ENCODE measurements at places on chromosomes 1 and 21. TPM values are rescaled to one million over a fixed set of nuclear protein-coding genes. Genes with fewer than 3 reads are reported as not detected.

HUNK gene
- total RNA-seq: 0.07 TPM

DNA sequence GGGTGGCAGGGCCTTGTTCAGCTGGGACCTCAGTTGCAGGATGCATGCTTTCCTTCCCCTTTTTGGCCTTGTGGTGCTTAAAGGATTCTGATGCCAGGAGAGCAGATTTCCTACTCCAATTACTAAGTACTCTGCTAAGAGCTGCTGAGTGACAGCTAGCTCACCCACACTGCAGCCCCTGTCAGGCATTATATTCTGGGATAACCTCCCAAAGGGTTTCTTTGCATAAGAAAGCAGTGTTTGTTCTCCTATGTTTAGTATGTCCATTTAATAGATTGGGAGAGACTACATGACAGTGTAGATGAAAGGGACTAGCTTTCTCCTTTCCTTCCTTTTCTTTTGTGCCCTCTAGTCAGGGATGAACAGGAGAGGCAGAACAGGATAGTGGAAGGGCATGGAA is 100.7 kb downstream of the FAM78B start:
- H3K36me3 ChIP-seq: no peaks in the 10 kb centered on the region
- H3K27me3 ChIP-seq: no peaks in the 10 kb centered on the region
- DNase-seq: no peak
- H3K4me1 ChIP-seq: no peaks in the 10 kb centered on the region
- H3K27ac ChIP-seq: no peak overlapping the region
- H3K4me3 ChIP-seq: no peak overlapping the region

DNA sequence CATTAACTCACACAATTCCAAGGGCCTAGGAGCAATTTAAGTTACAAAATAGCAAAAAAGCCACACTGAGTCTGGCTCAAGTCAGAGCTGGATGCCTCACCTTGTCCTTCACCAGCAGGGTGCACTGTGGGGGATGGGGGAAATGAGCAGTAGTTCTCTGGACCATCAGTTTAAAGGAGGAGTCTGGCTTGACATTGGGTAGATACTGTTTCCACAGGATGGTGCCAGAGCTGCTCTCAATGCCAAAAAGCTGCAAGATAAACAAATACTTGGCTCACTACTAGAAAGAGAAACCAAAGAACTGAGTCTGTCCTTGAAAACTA is 18.8 kb downstream of the EMC1 start:
- no peak overlapping the region for H3K4me3 ChIP-seq
- peaks cover 70% of the 10 kb centered on the region for H3K36me3 ChIP-seq
- no peak for DNase-seq
- no peaks in the 10 kb centered on the region for H3K27me3 ChIP-seq

DNA sequence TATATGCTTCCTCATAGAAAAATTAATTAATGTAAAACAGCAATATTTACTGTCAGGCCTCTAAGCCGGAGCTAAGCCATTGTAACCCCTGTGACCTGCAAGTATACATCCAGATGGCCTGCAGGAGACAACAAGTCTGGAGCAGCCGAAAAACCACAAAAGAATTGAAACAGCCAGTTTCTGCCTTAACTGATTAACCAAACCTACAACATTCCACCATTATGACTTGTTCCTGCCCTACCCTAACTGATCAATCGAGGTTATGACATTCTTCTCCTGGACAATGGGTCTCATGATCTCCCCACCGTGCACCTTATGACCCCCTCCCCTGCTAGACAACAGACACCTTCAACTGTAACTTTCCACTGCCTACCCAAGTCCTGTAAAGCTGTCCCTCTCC is 205.8 kb upstream of the DUSP10 start:
- no peaks in the 10 kb centered on the region for H3K4me1 ChIP-seq
- no peaks in the 10 kb centered on the region for H3K36me3 ChIP-seq
- no peak overlapping the region for H3K27ac ChIP-seq
- no peaks in the 10 kb centered on the region for H3K27me3 ChIP-seq

DNA sequence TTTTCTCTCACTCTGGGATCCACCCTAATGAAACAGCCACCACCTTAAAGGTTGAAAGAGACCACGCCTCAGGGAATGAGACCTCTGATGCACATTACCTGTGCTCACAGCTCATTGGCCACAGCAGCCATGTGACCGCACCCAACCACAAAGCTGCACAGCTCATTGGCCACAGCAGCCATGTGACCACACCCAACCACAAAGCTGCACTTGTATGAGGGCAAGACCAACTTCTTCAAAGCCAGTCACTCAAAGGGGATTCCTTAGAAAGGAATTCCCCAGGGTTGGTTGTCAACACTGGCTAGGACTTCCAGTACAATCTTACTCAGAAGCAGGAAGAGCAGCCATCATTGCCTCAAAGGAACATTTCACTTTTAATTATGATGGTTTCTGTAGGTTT is 43.6 kb upstream of the PDE9A start:
- no peaks in the 10 kb centered on the region for H3K36me3 ChIP-seq
- DNase-seq: peak; percentile 50
- H3K4me3 ChIP-seq: no peak overlapping the region
- H3K4me1 ChIP-seq: no peaks in the 10 kb centered on the region
- H3K27me3 ChIP-seq: no peaks in the 10 kb centered on the region
- H3K27ac ChIP-seq: no peak overlapping the region

GRCh38 chr1:42744148-42744413 is 4.0 kb upstream of the CLDN19 start:
- no peak for DNase-seq
- H3K36me3 ChIP-seq: peaks cover 2% of the 10 kb centered on the region
- no peak overlapping the region for H3K4me3 ChIP-seq
- H3K27ac ChIP-seq: no peak overlapping the region
- H3K4me1 ChIP-seq: no peaks in the 10 kb centered on the region

DNA sequence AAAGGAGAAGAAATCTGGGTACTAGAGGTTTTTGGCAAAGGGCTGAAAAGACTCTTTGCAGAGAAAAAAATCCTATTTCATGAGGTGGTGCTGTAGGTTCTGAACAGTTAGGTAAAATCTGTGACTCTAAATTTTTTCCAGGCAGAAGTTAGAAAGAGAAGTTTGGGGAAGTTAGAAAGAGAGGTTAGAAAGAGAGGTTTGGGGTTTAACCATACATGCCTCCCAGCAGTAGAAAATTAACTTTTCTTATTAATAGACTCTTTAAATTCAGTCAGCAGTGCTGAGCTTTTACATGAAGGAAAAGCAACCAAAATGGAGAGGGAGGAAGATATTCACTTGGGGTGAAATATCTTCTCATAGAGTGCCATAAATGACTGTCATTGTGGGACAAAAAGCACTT is 12.2 kb downstream of the AMY1C start:
- DNase-seq: no peak
- H3K36me3 ChIP-seq: no peaks in the 10 kb centered on the region
- H3K27ac ChIP-seq: no peak overlapping the region
- H3K4me1 ChIP-seq: no peaks in the 10 kb centered on the region
- H3K27me3 ChIP-seq: no peaks in the 10 kb centered on the region

GJB4 gene
- total RNA-seq: not detected

ATP6V1G3 gene
- not detected for total RNA-seq

All from B cell (primary cell).